PC-3 (cell line): ENCODE measurements at places on chromosomes 7 and 10.

DNA sequence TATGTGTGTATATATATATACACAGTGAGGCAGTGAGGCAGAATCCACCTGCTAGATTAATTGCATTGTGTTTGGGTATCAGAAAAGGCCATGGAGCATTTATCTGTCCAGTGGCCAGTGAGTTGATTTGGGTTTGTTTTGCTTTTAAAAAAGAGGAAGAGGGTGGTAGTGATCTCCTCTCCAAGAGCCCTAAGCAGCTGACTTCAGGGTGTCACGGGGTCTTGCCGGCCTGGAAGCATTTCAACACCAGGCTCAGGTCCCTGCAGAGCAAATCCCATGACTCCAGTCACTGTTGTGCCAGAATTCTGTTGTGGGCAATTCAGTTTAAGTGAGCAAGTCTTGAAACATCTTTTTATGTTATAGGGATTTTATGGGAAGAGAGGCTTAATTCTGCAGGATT lies 30.6 kb upstream of the GPNMB start:
- no peak for DNase-seq

DNA sequence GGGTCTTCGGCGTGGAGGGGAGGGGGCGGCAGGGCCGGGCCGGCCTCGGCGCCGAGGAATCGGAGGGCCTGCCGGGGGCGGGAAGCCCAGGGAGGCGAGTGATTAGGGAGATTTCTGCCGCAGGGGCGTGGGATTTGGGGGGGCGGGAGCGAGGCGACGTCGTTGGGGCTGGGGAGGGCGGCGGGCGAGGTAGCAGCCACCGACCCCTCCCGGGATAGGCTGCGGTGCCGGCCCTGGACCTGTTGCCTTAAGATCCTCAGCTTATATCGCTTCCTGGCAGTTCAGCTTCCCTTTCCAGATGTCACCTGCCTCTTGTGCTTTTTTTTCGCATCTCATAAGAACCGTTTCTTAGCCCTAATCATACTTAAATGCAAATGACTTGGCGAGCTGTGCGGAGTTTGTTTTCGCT lies 655 bp downstream of the LMTK2 start:
- DNase-seq, result peak; percentile 9

GRCh38 chr7:99143853-99144672 lies at the start of gene SMURF1:
TSS of gene SMURF1 (minus strand) at chr7:99144108. CDS start at chr7:99143780, 328 bp downstream.
- DNase-seq, result peak; percentile 66

- DNase-seq, result peak; percentile 52
Observed at GRCh38 chr7:101814991-101815825, 2.2 kb upstream of the CUX1 start.

DNA sequence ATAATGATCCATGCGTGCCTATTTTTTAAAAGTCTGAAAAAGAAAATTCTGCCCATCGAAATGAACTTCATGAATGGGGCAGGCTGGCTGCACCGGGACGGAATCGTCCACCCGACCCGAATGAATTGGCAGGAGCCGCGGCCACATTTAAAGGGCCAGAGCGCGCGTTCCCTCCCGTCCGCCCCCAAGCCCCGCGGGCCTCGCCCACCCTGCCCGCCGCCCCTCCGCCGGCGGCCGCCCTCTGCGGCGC lies 319 bp upstream of the GATA3 start:
- DNase-seq, result peak; percentile 39

- DNase-seq, result no peak
Observed at GRCh38 chr7:21967598-21968003, 21.9 kb upstream of the CDCA7L start.
